ENCODE measurements at places on chromosomes 6 and 20.

DNA sequence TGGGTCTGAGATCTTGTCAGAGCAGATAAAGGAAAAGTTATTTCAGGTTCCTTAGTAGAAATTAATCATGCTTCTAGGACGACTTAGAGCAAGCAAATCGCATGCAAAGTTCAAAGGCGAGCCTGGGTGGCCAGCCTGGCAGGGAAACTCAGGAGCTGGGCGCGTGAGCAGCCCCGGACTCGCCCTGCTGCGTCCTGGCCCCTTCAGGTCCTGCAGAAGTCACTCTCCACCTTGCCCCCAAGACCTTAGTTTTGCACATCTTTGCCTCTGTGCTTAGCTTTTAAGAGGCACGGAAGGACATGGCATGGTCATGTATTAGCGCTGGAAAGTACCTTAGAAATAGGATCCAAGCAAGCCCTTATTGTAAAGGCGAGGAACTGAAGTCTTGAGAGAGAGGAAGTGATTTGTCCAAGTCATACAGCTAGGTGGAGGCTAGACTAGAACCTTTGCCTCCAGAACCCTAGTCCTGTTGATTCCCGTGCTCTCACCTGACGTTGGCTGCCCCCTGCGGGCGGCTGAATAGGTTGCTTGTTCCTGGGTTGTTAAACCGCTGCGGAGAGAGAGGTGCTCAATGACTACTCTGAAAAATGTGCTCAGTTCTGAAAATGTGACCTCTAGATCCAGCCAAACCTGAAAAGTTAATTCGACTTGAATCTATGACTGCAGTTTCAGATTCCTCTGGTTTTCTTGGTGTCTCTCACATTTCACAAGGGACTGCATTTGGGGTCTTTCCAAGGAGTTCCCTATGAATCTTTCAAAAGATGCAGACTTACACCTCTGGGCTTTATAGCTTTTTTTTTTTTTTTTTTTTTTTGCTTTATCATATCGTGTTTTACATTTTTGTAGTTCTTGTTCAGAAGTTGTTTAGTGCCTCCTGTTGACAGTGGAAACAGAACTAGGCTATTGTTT, 2.7 kb downstream of the MYB start:
- DNase-seq: no peak

GRCh38 chr6:30169658-30170614, 6.6 kb downstream of the TRIM15 start:
- DNase-seq: peak; percentile 36

- no peak for DNase-seq
Measured at GRCh38 chr6:1972962-1973361, 272.4 kb downstream of the GMDS start.

GRCh38 chr6:144327081-144327480, 41.9 kb downstream of the UTRN start:
- no peak for DNase-seq

GRCh38 chr6:20409427-20409971, 7.8 kb downstream of the E2F3 start:
- no peak for DNase-seq

DNA sequence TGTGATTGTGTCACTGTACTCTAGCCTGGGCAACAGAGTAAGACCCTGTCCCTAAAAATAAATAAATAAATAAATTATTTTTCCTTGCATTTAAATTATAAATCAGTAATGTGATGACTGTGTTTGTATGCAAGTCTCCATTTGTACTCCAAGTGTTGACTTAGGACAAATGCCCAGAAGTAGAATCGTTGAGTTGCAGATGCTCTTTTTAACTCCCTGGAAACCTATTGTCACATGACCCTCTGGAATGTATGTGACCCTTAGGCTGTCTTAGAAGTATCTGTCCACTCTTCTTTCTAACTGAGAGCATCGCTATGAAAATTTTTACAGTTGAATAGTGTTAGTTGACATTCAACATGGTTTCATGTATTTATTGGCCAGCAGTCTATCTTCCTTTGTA, 18.8 kb downstream of the OR2A4 start:
- DNase-seq: no peak

DNA sequence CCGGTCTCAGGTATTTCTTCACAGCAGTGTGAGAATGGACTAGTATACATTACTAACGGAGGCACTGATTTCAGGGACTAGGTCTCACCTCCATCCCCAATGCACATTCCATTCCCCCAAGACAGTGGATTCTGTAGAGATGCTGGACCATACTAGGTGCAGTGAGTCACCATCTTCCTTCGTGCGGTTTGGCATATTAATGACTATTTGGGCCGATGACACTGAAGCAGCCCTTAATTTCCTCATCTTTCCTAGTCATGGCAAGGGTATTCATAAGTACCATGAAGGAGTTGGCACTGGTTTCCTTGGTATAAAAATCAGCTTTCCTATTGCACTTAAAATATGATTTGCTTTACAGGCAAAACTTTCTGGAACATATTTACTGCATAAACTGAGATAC, 121.4 kb upstream of the TRAF3IP2 start:
- no peak for DNase-seq

GRCh38 chr6:29597184-29597583, 12.3 kb downstream of the OR2H2 start:
- no peak for DNase-seq

DNA sequence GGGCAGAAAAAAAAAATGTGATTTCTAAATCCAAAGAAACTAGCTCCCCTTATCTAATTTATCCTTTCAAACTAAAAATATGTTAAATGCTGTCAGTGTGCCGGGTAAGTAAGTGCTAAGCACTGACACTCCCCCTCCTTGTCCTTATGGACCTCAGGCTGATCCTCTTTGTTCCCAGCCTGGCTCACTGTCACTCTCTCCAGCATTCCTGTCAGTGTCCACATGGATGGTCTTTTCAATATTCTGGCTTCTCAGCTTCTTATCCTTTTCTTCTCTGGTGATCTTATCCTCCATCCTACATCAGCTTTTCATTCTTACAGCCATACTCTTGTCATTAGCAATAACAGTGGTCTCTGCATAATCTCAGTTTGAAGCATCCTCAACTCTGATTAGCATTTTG, 55.0 kb downstream of the BCKDHB start:
- no peak for DNase-seq

- DNase-seq: no peak
Measured at GRCh38 chr6:75431379-75431778, 62.2 kb downstream of the FILIP1 start.
